CD4-positive, alpha-beta T cell treated with Interleukin-12 subunit alpha and Interleukin-12 subunit beta, for 1 hour (primary cell): ENCODE measurements at places on chromosomes 3 and 15.

DNA sequence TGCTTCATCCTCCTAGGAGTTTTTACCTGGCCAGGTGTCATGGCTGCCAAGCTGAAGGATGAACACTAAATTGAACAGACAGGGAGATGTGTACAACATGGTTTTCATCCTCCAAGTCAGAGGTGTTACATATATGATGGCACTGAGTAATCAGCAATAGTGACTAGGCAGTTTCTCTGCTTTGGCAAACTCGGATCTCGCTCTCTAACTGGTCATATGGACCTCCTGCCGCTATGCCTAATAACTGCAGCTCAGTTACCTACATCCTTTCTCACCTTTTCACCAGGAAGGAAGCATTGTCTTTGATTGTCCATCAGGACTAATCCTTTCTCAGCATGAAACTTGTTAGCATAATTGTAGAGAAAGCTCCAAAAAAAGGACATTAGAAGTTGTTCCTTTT, 175.9 kb upstream of the PLSCR5 start:
- DNase-seq, result no peak

- DNase-seq, result no peak
Observed at GRCh38 chr3:11274566-11275142, 2.5 kb downstream of the ATG7 start.

GRCh38 chr3:57233799-57234198, 6.3 kb downstream of the APPL1 start:
- DNase-seq, result no peak

DNA sequence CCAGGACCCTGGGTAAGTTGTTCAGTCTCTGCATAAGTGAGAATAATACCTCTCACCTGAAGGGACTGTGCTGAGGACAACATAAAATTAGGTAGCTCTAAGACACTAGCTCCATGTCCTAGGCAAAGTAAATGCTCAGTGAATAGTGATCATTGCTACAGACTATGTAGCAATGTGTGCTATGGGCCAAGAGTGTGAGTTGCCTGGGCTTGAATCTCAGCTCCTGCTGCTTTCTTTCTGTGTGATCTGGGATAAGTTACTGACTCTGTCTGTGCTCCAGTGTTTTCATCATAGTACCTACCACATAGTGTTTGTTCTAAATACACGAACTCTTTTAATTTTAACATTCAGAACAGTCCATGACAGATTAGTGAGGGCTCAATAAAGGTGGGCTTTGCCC, 81.1 kb upstream of the MFGE8 start:
- DNase-seq, result no peak

- DNase-seq, result no peak
Observed at GRCh38 chr15:80052597-80053304, 6.7 kb upstream of the ZFAND6 start.

- DNase-seq, result peak; percentile 27
Observed at GRCh38 chr3:124078953-124079911, 87.3 kb upstream of the ROPN1 start.

DNA sequence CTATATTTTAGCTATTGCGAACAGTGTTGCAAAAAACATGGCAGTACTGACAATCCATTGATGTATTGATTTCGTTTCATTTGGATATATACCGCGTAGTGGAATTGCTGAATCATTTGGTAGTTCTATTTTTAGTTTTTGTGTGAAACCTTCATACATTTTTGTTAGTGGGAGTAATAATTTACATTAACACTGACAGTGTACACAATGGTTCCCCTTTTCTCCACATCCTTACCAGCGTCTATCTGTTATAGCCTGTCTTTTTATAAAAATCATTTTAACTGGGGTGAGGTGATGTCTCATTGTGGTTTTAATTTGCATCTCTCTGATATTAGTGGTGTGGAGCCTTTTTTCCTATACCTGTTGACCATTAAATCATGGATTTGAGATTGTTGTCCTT, 392.4 kb upstream of the ALCAM start:
- no peak for DNase-seq

GRCh38 chr3:58361866-58362265, 29.2 kb downstream of the PXK start:
- no peak for DNase-seq

DNA sequence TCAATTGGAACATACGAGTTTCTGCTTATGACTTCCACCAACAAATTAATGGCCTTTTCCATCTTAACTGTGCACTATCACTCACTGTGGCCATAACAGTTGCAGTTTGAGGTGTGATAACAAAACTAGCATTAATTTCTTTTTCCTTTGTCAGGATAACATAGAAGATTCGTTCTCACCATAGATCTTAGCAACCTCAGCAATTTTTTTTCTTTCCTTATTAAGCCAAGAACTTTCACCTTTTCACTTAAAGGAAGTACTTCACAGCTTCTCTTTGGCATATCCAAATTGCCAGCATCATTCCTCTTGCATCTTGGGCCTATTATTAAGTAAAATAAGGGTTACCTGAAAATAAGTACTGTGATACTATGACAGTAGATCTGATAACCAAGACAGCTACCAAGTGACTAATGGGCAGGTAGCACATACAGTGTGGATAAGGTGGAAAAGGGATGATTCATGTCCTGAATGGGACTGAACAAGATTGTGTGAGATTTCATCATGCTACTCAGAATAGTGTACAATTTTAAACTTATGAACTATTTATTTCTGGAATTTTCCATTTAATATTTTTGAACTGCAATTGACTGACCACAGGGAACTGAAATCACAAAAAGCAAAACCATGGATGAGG, 46.6 kb downstream of the CEP70 start:
- DNase-seq, result no peak

DNA sequence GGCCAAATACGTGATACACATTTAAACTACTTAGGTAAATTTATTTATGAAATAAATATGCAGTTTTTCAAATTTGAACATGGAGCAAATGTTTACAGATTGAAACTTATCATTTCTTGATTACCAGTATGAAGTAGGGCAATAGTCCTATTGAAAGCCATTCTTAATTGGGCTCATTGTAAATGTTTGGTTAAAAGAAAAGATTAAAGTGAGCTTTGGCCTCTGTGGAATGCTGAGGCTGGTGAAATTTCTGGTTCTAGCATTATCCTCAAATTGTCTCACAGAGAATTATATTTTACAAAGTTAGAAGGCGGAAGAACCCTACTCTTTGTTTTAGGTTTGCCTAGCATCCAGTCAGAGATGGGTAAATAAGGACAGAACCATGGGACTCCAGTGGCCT, 73.2 kb downstream of the SAMMSON start:
- DNase-seq, result no peak

GRCh38 chr3:46889381-46890110, 12.0 kb downstream of the PTH1R start:
- DNase-seq, result no peak

- no peak for DNase-seq
Observed at GRCh38 chr15:81176291-81176893, 20.3 kb upstream of the IL16 start.

- DNase-seq, result no peak
Observed at GRCh38 chr3:189586941-189587663, 44.1 kb upstream of the TP63 start.

DNA sequence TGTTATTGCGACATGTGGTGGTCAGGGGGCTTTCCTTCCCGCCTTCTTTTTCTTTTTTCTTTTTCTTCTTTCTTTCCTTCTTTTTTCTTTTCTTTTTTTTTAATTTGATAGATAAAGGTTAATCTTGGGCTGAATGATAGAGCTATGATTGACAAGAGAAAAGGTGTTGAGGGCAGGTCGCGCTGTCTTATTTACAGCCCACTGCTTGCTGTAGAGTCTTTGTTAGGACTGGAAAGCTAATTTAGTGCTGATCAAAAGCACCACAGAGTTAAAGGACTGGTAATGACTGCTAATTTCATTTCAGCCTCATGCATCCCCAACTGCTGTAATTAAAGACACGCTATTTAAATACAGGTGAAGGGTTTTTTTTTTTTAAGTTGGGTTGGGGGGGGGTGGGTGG, 10.6 kb upstream of the SOX2 start:
- DNase-seq, result no peak
